Esophagus squamous epithelium (tissue), 5 donors: ENCODE measurements at places on chromosomes 5 and 9.

- no peak for DNase-seq
Observed at GRCh38 chr9:21252721-21253547, 13.1 kb upstream of the IFNA14 start.

- DNase-seq: no peak
Observed at GRCh38 chr9:124190761-124191160, 67.0 kb upstream of the NEK6 start.

DNA sequence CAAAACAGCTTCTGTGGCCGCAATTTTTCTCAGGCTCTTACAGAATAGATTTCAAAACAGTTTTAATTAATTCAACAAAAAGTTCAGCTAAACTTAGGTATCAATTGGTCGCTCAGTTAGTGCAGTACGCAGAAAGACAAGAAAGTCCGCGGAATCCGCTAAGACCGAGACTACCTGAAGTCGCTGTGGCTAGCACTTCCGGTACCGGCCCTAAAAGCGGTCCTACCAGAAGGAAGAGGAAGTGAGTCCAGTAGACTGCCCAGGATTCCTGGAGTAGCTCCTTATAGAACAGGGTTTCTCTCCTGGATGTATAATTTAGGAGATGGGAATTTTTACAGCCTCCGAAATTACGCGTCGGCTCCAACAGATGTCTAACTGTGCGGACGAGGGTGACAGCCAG, 16.6 kb upstream of the PCDHB2 start:
- no peak for DNase-seq

GRCh38 chr5:8270246-8270645, 401.3 kb downstream of the MTRR start:
- DNase-seq: no peak

- no peak for DNase-seq
Observed at GRCh38 chr5:126437721-126438120, 14.5 kb downstream of the GRAMD2B start.

DNA sequence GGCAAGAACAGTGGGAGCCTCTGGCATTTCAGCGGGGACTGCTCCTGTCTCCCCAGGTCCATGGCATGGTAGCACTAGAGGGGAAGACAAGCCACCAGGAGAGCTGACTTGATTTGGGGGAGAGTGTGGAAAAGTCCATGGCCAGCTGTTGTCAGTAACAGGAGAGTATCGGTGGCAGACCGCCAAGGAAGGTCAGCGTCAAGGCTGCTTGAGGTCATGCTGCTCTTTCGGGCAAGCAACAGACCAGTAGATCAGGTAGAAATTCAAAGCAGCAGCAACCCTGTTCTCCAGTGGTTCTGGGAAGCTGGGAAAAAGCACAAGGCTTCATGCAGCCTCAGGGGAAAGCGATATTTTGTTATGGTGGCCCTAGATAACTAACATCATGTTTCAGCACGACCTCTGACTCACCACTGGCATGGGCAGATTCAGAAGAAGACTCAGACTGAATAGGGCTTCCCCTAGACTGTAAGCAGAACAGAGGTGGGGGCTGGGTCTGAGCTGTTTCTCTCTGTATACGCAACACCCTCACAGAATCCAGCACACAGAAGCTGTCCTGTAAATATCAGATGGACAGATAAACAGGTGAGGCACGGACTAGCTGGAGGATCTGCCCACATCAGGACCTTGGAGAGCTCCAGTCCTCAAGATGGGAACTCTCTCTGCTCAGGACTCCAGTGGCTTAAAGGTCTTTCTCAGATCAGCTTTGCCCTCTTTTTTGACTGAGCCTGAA, 35.2 kb upstream of the PLEKHG4B start:
- no peak for DNase-seq

DNA sequence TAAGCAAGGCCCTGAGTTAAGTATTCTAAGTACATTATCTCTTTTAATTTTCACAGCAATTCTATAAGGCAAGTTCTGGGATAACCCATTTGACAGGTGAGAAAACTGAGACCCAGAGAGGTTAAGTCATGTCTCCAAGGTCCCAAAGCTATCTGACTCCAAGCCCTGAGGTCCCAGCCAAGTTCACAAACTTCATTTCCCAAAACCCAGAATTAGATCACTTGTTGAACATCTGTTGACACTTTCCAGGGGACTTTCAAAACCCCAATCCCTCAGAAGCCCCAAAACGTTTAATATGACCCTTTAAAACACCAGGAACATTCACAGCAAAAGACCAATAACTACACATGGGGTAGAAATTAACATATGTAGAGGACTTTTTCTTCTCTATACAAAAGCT, 72.0 kb downstream of the SH3TC2 start:
- DNase-seq: no peak

DNA sequence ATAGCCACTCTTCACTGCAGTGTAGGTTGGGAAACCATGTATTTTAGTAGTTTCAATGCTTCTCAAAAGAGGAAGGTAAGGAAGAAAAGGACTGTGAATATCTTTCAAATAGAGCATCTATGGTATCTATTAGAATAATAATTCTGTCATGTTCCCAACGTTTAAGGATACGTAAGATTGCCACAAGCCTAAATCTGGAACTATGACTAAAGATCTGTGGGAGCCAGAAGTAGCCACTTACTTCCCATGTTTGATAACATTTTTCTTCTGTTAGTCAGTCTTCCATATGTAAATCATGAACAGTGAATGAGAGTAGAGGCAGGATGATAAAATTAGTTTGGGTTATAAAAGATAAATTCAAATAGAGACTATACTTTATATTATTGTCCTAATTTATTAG, 16.3 kb upstream of the MROH2B start:
- no peak for DNase-seq

DNA sequence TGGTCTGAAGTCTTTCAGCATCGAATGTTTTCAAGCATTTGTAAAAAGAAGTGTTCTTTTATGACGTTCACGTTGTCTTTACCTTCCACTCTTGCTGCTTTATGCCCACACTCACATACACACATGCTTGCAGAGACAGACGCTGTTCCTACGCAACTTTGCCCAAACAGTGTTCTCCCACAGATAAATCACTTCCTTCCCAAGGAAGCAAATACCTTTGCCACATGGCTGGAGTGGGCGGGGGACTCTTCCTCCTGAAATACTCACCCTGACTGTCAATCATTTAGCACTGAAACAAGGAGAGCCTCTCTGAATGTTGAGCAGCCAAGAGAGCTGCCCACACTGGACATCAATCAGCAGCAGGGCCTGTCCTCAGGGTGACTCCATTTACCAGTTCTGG, 22.4 kb upstream of the ASTN2 start:
- no peak for DNase-seq

GRCh38 chr5:43294226-43294625, 19.0 kb downstream of the HMGCS1 start:
- DNase-seq: no peak

GRCh38 chr9:123527981-123528380, 172.0 kb downstream of the CRB2 start:
- DNase-seq: no peak

GRCh38 chr5:37926732-37927131, 86.9 kb upstream of the GDNF start:
- no peak for DNase-seq

DNA sequence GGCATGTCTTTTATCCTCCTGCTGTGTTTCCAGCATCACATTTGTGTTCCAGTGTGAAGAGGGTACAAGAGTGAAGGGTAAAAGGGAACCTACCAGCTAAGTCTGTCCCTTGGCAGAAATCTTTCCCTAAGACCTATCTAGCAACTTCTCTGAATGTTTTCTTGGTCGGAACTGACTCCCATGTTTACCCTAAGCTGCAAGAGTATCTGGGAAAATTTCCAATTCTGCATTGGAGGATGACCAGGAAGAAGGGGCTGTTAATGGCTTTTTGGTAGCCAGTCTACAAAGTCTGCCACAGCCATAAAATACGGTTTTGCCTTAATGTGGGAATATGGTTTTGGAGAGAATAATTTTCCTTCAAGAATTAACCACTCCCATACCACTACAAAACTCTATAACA, 75.1 kb downstream of the MAST4 start:
- DNase-seq: no peak

- no peak for DNase-seq
Observed at GRCh38 chr9:105146677-105147076, 97.8 kb upstream of the SLC44A1 start.

DNA sequence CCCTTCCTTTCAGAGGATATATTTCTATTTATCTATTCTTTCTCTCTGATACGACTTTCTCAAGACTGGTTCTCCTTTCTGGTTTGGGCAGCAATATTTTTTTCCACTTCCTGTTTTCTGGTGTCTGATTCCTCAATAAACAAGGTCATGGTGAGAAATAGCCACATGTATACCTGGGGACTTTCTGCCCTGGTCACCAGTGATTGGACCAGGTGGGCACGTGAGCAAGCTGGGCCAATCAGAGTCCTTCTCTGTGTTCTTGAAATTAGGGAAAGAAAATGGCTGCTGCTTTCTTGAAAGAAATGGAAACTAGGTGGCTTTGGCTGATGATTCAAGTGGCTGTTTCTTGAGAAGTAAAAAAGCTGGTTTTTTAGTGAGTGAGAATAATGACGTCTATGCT, 18.4 kb upstream of the GSN start:
- no peak for DNase-seq

DNA sequence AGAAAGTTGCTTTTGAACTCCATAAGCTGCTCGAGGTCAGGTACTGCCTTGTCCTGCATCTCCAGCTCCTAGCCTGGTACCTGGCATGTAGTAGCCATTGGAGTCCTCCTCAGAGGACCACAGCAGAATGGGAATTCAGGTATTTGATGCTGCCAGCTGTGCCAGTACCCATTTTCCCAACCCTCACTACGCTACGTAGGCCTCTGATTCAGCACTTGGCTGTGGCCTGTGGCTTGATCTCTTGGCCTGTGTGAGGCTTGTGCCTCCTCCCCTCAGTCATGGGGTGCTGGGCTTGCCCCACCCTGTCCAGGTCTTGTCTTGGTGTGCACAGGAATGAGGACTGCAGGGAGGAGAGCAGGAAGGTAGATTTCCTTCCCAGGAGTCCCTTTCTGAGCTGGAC, 11.8 kb downstream of the OTULIN start:
- DNase-seq: no peak

GRCh38 chr9:2096376-2096970, 81.3 kb downstream of the SMARCA2 start:
- no peak for DNase-seq

GRCh38 chr9:108579757-108580439, 275.9 kb downstream of the ACTL7B start:
- no peak for DNase-seq

DNA sequence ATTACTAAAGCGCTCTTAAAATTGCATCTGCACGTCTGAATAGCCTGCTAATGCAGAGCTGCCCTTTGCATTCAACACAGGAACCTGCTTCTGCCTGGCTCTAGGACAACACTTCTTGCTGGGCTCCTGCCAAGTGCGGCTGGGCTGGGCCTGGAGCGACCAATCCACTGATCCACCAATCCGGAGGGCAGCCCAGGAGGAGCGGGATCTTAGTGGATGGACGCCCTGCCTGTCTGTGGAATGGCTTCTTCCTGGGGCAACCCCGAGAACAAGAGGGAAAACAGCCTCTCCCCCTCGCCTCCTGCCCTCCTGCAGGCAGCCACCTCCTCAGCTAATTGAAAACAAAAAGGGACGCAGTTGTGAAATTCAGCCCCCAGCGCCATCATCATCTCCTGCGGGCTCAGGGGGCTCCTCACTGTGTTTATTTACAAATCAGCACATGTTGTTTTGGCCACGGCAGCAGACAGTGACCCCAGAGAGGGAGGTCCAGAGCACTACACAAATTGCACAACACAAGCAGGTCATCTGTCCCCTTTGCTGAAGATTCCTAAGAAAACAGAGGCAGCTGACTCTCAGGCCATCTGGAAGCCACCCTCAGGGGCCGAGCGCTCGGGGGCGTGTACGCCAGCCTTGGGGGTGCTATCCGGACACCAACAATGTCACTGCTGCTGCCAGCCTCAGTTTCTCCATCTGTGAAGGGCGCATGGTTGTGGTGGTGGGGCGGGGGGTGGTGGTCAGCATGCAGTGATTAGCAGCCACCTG, 57.3 kb downstream of the GADD45G start:
- DNase-seq: no peak

- DNase-seq: no peak
Observed at GRCh38 chr5:1853531-1853930, 29.2 kb downstream of the IRX4 start.

GRCh38 chr9:109918339-109919163, 138.6 kb downstream of the PALM2AKAP2 start:
- DNase-seq: no peak

- no peak for DNase-seq
Observed at GRCh38 chr5:79133657-79134451, 22.2 kb downstream of the BHMT start.

DNA sequence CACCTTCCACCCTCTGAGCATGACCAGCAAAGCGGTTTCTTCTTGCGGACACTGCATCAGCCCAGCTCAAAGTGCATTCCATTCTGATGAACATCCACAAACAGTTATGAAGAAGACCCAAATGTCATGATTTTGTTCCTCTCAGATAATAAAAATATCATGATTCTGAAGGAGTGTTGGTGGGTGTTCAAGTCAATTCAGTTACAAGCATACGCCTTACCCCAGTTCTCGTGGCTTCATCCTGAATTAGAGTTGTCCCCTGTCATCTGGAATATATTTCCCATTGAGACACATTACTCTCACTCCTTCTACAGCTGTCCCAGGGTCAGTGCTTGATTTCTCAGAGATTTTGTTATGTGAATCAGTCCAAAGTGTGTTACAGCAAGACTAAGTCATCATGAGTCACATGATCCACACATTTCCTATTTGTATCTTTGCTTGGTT, 325.4 kb downstream of the RFX3 start:
- no peak for DNase-seq

GRCh38 chr5:80185095-80185494, 70.8 kb downstream of the SERINC5 start:
- no peak for DNase-seq

- DNase-seq: no peak
Observed at GRCh38 chr5:136135536-136135935, 2.9 kb downstream of the SMAD5 start.

GRCh38 chr9:131627648-131628458, 82.5 kb downstream of the PRRT1B start:
- no peak for DNase-seq

DNA sequence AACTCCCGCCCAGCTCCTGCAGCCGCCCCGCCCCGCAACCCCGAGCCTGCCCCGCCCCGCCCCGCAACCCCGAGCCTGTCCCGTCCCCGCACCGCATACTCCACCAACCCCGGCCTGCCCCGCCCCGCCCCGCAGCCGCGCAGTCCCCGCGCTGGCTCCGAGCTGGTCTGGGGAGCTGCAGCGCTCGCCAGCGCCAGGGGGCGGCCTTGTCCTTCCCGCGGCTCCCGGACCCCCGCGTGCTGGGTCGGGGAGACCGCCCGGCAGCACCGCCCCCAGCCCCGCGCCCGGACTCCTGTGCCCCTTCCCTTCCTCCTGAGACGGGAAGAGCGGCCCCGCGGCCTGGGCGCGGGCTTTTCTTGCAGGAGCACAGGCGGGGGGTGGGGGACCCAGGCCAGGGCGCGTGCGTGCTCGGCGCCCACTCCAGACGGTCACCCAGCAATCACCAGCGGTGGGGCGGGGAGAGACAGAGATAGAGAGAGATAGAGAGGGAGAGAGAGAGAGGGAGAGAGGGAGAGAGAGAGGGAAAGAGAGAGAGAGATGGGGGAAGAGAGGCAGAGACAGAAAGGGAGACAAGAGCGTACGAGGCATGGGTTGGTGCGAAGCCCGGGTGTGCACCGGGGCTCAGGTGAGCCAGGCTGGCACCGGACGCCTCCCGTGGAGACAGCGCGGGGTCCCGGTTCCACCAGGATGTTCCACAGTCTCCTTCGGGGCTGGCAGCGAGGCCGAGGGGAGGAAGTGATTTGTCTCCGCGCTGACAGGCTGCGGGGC, 14.7 kb upstream of the TMEM250 start:
- no peak for DNase-seq

- DNase-seq: no peak
Observed at GRCh38 chr5:137341831-137342230, 157.3 kb downstream of the SPOCK1 start.
